GM23338 (cell line): ENCODE measurements at places on chromosomes 11 and 22.

- peak; percentile 93 for DNase-seq
These were observed 3.7 kb downstream of the CATSPER1 start for GRCh38 chr11:66022401-66023185.

- no peak for DNase-seq
These were observed 5.4 kb downstream of the FJX1 start for GRCh38 chr11:35623621-35624168.

- peak; percentile 43 for DNase-seq
These were observed 4.9 kb downstream of the DENND5A start for GRCh38 chr11:9259981-9260837.

GRCh38 chr11:47512701-47513100 lies 40.2 kb downstream of the CELF1 start:
- no peak for DNase-seq

GRCh38 chr11:63553759-63554158 lies 9.4 kb downstream of the PLAAT2 start:
- DNase-seq: no peak
